ENCODE measurements at places on chromosomes 13 and 19.
A peak's percentile ranks its signal among the peaks of the same experiment; 100 is the strongest.

GRCh38 chr13:37648609-37649008 is 50.0 kb upstream of the POSTN start:
- peak; percentile 92 for DNase-seq

DNA sequence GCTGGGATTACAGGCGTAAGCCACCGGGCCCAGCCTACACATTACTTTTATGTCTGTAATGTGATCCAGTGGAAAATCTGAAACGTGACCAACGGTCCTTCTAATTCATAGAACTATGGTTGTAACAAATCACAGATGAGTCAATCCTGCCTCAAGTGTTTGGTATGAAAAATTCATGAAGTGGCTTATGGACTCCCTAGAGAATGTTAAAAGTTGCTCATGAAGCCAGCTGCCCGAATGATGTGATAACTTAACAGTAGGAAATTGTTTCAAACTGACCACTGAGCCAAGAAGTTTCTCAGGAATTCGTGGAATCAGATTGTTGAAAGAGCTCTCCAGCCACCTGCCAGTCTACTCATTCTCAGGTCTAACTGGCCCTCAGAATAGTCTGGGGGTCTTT is 59.4 kb upstream of the FARP1 start:
- DNase-seq, result peak; percentile 98

GRCh38 chr13:80436571-80437169 is 95.7 kb upstream of the SPRY2 start:
- DNase-seq, result peak; percentile 22

DNA sequence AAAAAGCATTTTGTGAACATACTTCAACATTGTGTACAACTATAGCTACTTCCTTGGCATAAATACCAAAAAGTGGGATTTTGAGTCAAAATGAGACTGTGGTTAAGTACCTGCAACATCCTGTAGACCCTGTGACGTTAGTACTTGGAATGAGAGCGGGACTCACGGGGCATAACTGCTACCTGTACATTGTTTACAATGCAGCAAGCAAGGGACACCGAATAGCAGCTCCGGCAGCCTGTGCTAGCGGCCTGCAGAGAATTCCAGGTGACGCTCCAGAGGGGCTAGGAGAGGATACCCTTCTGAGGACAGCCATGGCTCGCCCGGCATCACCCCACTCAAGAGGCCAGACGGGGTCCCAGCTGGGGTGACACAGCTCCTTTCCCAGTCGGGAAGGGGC is 824 bp upstream of the ZNF331 start:
- no peak for DNase-seq

GRCh38 chr19:2711875-2712205 is 9.3 kb downstream of the DIRAS1 start:
- DNase-seq, result no peak

DNA sequence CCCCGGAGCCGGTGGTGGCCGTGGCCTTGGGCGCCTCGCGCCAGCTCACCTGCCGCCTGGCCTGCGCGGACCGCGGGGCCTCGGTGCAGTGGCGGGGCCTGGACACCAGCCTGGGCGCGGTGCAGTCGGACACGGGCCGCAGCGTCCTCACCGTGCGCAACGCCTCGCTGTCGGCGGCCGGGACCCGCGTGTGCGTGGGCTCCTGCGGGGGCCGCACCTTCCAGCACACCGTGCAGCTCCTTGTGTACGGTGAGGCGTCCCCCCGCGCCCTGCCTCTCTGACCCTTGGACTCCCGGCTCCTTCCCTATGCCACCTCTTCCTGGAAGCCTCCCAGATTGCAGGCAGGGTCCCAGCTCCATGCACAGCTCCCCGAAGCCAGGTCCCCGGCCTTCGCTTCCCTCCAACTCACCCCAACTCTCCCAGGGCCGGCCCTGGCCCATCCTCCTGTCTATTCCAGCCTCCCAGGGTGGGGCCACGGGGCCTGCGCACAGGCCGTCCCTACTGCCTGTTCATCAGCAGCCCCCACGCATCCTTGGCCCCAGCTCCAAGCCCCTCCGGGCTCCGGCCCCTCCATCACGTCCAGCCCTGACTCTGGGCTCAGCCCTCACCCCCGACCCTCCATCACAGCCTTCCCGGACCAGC is 1.7 kb downstream of the MADCAM1 start:
- DNase-seq, result no peak

- no peak for DNase-seq
Measured at GRCh38 chr19:52946322-52947310, 16.1 kb downstream of the ZNF816 start.

DNA sequence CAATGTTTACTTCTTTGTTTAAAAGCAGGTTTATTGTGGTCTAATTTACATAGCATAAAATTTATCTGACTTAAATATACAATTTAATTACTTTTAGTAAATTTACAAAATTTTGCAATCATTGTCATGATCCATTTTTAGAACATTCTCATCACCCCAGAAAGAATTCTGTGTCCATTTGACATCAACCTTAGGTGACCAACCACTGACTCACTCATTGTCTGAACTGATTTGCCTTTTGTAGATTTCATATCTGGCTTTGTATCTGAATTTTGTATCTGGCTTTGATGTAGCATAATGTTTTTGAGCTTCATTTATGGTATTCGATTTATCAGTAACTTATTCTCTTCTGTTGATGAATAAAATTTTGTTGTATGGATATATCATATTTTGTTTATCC is 40.4 kb downstream of the EDNRB start:
- DNase-seq, result no peak

GRCh38 chr19:38665950-38666662 is 18.7 kb downstream of the ACTN4 start:
- DNase-seq, result peak; percentile 96

DNA sequence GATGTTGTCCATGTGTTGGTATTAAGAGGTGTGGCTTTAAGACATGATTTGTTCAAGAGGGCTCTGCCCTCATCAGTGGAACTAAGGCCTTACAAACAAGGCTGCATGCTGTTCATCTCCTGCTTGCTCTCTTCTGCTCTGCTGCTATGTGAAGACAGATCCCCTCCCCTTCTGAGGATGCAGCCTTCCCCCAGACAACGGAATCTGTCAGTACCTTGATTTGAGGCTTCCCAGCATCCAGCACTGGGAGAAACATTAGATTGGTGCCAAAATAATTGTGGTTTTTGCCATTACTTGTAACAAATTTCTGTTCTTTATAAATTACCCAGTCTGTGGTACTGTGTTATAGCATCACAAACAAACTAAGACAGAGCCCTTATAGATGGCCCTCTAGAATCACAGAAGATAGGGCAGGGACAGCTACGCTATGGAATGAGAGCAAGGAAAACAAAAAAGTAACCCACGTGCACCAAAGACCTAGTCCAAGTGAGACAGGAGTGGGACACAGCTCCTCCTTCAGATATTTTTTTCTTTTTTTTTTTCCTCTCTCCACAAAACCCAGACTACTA is 151.5 kb upstream of the RXFP2 start:
- no peak for DNase-seq

DNA sequence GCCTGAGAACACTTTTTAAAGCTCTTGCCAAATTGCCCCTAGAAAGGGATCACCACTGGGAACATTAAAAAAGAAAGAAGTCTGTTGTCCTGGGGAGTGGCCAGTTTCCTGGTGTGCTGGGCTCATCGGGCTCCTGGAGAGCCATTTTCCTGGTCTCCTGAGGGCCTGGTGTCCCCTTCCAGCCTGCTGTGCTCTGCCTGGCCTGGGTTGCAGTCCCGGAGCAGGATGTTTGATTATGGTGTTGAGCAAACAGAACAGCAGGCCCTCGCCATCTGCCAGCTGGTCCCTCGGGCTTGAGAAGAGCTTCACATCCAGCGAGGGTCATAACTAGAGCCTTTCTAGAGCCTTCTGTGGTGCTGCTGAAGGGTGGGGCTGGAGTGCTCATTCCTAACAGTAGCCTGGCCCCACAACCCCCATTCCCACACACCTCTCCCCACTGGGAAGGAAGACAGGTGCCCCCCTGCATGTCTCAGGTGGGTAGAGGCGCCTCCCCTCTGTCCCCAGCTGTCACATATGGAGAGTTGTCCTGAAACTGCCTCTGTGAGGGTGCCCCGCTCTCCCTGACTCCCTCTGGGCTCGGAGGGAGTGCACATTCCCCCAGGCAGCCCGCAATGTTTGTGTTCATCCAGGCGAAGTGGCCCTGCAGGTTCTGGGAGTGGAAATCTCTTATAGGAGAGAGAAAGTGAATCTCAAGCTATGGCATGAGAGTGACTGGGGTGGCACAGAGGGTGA is 151.1 kb downstream of the SIPA1L3 start:
- DNase-seq, result no peak

- DNase-seq, result no peak
Measured at GRCh38 chr13:68927387-68928026, 1180.1 kb upstream of the ATXN8OS start.

- DNase-seq, result peak; percentile 54
Measured at GRCh38 chr13:74661851-74662250, 527.6 kb upstream of the KLF12 start.

DNA sequence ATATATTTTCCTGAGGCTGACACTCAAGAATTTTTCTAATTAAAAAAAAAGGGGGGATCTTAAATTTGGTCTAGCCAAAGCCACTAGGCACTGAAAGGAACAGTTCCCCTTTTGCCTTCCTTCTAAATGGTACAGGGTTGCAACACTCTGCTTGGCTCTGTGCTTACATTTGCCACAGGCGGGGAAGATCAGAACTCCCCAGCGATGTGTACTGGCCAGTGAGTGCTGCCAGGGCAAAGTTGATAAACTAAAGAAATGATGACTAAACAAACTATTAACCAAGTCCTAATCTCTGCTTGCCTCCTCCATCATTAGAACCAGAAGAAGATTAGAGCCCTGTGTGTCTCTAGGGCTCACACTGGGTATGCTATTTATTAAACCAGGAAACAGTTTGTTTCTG is 75.3 kb upstream of the SCEL start:
- DNase-seq, result no peak

DNA sequence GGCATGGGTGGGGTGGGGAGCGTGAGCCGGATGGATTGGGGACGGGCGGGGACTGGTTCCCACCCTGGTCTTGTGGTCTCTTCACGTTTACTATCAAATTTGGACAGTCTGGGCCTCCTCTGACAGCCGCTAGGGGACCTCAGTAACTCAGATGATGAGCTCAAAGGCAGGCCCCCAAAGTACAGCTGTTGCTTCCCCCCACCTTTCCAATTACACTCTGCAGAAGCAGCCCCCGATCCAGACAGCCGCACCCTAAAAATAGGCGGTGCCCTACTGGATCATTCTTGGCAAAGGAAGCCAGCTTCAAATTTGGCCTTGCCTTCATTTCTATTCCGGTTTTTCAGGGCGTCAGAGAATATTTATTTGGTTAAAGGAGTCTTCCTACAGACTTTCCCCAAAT is 1.9 kb upstream of the FOXO1 start:
- DNase-seq, result peak; percentile 20

DNA sequence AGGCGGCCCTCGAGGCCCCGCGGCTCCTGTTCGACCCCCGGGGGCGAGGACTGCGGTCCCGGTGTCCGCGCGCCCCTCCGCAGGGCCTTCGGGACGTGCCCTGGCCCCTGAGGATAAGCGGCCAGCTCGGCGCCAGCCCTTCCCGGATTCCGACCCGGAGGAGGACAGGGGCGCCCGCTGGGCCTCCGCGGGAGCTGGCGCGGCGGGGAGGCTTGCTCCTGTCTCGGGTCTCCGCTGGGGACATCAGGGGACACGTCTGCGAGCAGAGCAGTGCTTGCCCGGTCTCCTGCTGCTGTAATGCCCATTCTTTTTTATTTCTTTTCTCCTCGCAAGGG is 829 bp downstream of the B3GLCT start:
- peak; percentile 55 for DNase-seq

DNA sequence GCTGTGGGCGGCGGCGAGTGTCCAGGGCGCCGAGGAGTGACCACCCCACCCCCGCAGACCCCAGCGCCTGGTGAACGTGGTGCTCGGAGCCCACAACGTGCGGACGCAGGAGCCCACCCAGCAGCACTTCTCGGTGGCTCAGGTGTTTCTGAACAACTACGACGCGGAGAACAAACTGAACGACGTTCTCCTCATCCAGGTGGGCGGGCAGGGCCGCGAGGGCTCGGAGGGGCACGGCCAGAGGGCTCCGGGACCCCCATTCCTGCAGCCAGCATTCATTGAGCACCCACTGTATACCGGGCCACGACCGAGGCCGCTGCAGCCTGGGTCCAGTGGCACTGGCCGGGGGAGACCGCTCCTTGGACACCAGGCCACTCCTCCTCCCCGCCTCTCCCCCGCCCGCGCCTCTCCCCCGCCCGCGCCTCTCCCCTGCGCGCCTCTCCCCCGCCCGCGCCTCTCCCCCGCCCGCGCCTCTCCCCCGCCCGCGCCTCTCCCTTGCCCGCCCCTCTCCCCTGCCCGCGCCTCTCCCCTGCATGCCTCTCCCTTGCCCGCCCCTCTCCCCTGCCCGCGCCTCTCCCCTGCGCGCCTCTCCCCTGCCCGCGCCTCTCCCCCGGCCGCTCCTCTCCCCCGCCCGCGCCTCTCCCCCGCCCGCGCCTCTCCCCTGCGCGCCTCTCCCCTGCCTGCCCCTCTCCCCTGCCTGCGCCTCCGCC is 3.2 kb downstream of the PRTN3 start:
- no peak for DNase-seq

GRCh38 chr19:42111811-42112210 is 20.4 kb downstream of the POU2F2 start:
- peak; percentile 81 for DNase-seq

- DNase-seq, result no peak
Measured at GRCh38 chr19:5130371-5131030, 161.6 kb downstream of the KDM4B start.

DNA sequence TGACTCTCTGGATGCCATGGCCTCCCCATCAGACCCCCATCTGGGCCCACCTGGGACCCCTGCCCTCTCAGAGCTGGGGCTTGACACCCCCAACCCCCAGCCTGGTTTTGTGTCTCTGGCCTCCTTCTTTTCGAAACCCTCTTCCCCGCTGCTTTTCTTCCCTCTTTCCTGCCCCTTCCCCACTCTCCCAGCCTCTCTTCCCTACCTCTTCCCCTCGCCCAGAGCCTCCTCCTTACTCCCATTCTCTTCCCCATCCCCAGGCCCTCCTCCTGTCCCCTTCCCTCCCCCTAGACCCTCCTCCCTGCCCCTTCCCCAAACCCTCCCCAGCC is 2.1 kb downstream of the TNFSF9 start:
- DNase-seq, result no peak

DNA sequence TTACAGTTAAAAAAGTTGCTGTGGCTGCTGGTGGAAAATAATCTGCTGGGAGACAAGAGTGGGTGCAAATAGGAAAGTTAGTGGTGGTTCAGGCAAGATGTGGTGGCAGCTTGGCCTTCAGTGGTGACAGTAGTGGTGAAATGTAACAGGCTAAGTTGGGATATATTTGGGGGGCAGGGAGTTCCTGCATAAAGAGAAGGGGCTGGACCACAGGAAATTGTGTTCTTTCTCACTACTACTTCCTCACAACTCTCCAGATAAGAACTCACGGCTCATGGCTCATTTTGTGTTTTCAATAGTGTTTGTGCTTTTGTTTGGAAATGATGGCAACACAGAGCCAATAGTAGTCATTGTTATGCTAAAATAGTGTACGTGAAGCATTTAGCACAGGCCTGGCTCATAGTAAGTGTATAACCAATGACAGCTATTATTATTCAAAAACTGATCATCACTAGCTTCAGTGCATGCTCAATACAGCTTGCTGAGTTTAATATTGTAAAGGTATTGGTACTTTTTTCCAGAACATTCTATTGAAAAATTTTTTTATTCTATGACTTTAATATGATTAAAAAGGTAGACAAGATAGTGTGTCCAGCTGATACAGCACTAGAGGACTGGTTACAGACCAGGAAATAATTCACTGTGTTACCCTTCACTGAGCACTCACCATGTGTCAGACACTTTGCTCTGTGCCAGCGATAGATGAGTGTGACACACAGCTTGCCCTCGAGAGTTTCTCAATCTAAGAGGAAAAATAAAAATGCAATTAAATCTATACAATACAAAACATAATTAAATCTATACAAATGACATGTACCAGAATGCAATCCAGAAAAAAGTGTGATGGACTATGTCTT is 209.8 kb downstream of the POU4F1 start:
- DNase-seq, result no peak

Data from fibroblast of skin of back (primary cell).